ENCODE measurements at places on chromosomes 16 and 17.
A peak's percentile ranks its signal among the peaks of the same experiment; 100 is the strongest.

DNA sequence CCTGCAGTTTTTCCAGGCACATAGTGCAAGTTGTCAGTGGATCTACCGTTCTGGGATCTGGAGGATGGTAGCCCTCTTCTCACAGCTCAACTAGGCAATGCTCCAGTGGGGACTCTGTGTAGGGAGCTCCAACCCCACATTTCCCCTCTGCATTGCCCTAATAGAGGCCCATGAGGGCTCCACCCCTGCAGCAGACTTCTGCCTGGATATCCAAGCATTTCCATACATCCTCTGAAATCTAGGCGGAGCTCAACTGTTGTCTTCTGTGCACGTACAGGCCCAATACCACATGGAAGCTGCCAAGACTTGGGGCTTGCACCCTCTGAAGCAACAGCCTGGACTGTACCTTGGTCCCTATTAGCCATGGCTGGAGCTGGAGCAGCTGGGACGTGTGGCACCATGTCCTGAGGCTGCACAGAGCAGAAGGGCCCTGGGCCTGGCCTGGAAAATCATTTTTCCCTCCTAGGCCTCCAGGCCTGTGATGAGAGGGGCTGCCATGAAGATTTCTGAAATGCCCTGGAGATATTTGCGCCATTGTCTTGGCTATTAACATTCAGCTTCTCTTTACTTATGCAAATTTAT lies 10.9 kb upstream of the MILR1 start:
- DNase-seq = no peak

DNA sequence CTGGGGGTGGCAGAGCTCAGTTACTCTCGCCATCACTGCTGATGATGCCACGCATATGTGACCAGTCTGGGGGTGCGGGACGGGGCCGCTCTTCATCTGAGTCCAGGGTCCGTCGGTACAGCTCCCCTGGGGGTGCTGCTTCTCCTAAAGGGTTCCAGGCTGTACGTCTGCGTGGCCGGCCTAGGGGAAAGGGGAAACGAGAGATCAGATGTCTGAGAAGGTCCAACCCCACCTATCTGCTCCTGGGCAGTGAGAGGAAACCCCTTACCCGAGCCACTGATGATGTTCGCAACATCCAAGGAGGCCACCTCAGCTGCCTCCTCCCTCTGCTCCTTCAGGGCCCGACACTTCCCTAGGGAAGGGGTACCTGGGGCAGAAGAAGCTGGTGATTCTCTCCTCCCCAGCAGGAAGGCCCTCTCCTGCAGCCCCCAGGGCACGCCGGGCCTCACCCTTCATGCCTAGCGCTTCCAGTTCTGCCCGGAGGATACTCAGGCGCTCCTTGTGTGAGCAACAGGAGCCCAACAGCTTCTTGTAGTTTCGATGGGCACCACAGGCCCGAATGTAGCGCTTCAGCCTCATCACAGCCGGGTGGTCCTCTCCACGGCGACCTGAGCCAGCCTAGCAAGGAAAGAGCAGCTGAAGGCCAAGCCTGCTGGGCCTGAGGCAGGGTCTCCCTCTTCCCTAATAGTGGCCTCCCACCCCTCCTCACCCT lies 2.1 kb downstream of the HIRIP3 start:
- DNase-seq = no peak

DNA sequence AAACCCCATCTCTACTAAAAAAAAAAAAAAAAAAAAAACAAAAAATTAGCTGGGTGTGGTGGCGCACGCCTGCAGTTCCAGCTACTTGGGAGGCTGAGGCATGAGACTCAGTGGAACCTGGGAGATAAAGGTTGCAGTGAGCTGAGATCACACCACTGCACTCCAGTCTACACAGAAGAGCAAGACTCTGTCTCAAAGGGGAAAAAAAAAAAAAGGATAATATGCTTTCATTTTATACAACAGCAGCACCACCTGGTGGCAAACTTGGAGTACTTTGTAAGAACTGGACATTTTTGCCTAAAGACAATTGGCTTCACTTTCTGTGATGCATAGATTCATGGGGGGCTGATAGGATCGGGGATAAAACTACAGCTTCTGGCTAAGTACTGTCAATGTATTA lies 8.5 kb downstream of the CHTF8 start:
- DNase-seq = peak; percentile 57

DNA sequence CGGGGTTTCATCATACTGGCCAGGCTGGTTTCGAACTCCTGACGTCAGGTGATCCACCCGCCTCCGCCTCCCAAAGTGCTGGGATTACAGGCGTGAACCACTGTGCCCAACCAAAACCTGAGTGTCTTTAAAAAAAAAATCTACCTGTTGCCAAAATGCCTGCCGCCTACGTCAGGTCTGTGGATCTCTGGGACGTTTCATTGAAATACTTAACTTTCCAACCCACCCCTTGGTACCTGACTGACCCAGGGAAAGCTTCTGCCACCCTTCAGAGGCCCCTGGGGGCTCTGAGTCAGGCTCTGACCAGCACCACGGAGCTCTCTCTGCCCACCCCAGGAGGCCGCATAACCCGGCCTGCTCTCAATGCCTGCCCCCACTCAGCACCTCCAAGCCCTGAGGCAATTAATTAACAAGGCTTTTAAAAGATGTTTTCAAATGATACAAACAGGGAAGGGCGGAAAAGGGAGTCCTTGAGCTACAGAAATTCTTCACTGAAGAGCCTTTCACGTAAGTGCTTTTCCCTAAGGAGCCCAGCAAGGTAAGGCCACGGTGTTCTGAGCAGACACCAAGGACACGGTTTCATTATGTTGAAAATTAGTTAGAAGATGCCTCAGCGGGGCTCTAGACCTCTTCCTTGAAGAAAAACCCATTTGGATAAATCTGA lies 29.3 kb upstream of the GSG1L start:
- no peak for DNase-seq

- no peak for DNase-seq
Observed at GRCh38 chr17:1159431-1160180, 20.2 kb downstream of the ABR start.

GRCh38 chr16:11481987-11482386 lies 104.7 kb downstream of the LITAF start:
- DNase-seq = no peak

DNA sequence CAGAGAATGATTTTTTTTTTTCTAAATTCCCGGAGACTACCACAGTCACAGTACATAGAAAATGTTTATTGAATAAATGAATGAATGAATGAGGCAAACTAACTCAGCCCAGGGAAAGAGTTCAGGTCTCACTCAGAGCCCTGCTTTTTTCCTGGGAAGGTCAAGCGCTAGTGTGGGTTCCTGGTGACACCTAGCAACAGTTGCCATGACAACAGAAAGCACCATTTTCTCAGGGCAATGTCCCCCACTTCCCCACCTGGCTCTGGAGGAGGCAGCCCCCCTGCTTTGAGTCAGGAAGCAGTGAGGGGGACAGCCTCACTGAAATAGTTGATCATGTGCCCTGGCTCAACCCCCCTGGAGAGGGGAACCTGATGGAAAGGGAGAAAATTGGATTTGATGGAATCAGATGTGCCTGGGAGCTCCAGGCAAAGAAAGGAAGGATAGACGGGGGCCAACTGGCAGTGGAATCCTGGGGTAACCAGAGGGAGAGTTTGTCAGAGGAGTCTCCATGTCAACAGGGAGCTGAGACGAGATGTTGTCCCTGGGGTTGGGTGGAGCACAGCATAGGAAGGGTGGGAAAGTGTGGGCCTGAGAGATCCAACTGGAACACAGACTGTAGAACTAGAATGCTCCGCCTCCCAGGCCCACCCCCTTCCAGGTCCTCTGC lies 242.2 kb upstream of the CCL2 start:
- DNase-seq = no peak

DNA sequence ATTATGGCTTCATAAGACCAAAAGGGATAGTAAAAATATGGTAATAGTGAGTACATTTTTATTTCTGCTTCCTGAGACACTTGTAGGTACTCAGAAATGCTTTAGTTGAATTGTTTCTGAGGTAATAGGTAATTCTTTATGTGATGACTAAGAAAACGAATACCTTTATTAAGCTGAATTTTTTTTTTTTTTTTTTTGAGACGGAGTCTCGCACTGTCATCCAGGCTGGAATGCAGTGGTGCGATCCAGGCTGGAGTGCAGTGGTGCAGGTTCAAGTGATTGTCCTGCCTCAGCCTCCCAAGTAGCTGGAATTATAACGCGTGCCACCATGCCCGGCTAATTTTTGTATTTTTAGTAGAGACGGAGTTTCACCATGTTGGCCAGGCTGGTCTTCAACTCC lies 1.9 kb downstream of the RAD51C start:
- DNase-seq = no peak

DNA sequence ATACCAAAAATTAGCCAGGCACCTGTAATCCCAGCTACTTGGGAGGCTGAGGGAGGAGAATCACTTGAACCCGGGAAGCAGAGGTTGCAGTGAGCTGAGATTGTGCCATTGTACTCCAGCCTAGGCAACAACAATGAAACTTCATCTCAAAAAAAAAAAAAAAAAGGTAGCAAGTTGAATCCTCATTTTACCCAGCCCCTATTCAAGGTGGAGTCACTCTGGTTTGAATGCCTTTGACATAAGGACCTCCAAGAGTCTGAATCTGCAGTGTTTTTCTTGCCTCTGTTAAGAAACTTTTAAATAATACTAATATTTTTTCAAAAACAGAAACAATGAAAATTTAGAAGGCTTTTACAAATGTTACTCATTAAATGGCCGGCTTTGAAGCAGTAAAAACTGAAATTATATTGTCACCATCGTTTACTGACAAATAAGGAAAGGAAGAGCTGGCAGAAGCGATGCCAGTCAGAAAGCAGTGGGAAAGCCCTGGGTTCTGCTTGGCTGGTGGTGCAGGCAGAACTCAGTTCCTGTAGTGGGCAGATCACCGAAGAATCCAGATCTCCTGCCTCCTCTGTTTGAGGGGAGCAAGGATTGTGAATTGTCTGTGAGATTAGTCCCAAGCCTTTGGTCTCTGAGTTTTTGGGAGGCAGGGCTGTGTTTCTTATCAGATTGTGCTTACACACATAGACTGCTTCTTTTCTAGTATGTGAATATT lies 99.7 kb upstream of the HAS3 start:
- DNase-seq = no peak

GRCh38 chr16:2244301-2244700 lies 7.1 kb downstream of the ECI1 start:
- no peak for DNase-seq

GRCh38 chr17:40073454-40074174 lies 10.8 kb downstream of the THRA start:
- no peak for DNase-seq

DNA sequence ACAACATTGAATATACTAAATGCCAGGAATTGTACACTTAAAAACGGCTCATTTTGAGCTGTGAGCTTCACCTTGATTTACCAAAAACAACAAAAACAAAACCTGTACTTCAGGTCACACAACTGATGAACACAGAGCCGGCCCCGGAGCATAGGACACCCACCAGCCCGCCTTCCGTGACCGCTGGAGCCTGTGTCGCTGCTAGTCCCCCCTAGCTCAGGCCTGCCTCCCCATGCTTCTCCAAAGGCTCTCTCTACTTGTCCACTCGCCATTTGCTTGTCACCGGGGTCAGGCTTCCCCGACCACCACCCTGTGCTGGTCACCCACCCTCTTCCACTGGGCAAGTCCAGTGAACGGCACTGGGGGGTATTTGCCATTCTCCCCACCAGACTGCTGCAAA lies 113.8 kb upstream of the TNRC6C start:
- no peak for DNase-seq

DNA sequence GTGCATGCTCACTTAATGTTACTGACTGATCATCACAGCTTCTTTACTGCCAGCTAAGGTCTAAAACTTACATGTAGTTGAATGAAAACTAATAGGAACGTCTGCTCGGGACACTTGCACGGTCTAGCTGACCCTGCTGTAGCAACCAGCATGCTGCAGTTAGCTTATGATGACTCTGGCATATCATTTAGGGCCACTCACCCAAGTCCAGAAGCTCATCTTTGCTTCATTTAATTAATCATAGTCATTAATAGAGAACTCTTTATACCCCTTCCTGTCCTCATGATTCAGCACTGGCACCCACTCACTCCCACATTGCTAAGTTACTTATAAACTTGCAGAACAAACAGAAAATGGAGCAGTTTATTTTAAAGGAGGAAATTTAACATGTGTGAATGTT lies 136.3 kb downstream of the NLK start:
- no peak for DNase-seq

DNA sequence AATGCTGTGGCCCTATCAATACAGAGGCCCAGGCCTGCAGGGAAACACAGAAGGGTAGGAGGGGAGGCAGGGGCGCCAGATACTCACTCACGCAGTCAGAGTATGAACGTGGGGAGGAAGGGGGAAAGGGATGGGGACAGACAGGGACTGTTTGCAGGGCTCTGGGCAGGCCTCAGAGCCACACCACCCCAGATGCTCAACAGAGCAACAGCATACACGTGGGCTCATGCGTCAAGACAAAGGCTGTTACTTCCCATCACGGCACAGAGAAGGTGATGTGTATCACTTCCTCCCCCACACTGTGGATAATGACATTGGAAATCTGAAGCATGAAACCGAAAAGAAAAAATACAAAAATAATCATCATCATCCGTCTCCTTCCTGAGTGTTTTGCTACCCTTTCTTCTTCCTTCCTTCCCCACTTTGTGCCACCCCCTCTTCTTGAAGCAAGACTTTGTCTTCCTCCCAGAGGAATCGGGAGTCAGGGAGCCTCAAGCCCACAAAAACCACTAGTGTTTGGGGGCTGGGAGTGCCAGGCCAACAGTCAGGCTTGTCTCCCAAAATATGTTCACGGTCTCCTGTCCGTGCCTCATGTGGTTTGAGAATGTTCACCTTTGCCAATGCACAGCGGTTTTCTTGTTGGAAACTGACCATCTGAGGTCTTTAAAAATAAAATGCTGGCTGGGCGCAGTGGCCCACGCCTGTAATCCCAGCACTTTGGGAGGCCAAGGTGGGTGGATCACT lies 20.1 kb downstream of the SLC39A11 start:
- no peak for DNase-seq

DNA sequence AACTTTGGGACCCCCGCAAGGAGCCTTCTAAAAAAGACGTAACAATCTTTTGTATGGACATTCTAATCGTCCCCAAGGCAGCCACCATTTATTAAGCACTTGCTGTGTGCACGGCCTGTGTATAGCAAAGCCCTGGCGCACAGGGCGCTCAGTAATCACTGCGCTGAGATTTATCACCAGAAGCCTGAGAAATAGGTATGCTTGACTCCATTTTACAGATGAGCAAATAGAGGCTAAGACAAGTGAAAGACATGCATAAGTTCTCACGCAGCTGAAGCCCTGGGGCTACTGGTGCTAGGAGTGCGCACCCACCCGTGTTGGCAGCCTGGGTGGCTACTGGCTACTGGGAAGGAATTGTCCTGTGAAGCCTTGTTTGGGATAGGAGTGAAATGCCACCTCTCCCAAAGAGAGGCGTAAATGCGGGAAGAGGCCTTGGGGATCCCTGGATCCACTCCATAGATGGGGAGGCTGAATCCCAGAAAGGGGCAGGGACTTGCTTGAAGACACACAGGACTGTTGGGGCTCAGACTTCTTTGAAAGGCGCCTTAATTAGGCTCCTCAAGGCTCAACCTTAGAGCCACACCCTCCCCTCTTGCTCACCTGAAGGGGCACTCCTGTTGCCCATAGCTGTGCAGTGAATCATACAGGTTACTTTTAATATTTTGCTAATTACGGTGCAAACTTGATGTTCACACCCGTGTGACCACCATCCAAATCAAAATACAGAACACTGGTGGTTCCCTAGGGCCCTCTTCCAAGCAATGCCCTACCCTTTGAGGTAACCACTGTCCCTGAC lies 634 bp upstream of the NATD1 start:
- DNase-seq = no peak
